A549 treated with RU486 at 1 μM for 4 hours (cell line): ENCODE measurements at places on chromosomes 3 and 15. TPM values are rescaled to one million over a fixed set of nuclear protein-coding genes. Genes with fewer than 3 reads are reported as not detected.

The TRPM1 gene
- total RNA-seq: not detected in 5 replicates

The DGKG gene
- total RNA-seq: 8.0 to 18.8 TPM (median 11.4 TPM) in 5 replicates

The STX19 gene
- total RNA-seq: not detected in 5 replicates

The C15orf62 gene
- 0.05 to 0.10 TPM (median 0.07 TPM) in 4 of 5 replicates, not detected in the other for total RNA-seq

The KNG1 gene
- 0.09 TPM in 1 of 5 replicates, not detected in the others for total RNA-seq

The COLQ gene
- 0.19 to 0.53 TPM (median 0.36 TPM) in 5 replicates for total RNA-seq

The AGBL1 gene
- not detected in 5 replicates for total RNA-seq

The REC114 gene
- total RNA-seq: not detected in 5 replicates

The ENTPD3 gene
- total RNA-seq: 0.11 TPM in 1 of 5 replicates, not detected in the others

The SKOR1 gene
- 0.02 to 0.03 TPM in 2 of 5 replicates, not detected in the others for total RNA-seq

The NR1D2 gene
- 5.0 to 7.3 TPM (median 6.0 TPM) in 5 replicates for total RNA-seq

The SLC51B gene
- total RNA-seq: 12.4 to 18.4 TPM (median 14.3 TPM) in 5 replicates

The PPARG gene
- 37.6 to 40.8 TPM (median 38.3 TPM) in 5 replicates for total RNA-seq

The ACKR2 gene
- total RNA-seq: not detected in 5 replicates

The RLBP1 gene
- total RNA-seq: not detected in 5 replicates

The RBM5 gene
- total RNA-seq: 29.4 to 36.2 TPM (median 32.1 TPM) in 5 replicates

The SYNPR gene
- total RNA-seq: not detected in 5 replicates

The SPTBN5 gene
- 0.08 to 0.32 TPM (median 0.22 TPM) in 5 replicates for total RNA-seq
